Activated CD4-positive, alpha-beta T cell treated with anti-CD3 and anti-CD28 coated beads for 36 hours (primary cell): ENCODE measurements at places on chromosomes 6 and 20. TPM values are rescaled to one million over a fixed set of nuclear protein-coding genes. Genes with fewer than 3 reads are reported as not detected.

DNA sequence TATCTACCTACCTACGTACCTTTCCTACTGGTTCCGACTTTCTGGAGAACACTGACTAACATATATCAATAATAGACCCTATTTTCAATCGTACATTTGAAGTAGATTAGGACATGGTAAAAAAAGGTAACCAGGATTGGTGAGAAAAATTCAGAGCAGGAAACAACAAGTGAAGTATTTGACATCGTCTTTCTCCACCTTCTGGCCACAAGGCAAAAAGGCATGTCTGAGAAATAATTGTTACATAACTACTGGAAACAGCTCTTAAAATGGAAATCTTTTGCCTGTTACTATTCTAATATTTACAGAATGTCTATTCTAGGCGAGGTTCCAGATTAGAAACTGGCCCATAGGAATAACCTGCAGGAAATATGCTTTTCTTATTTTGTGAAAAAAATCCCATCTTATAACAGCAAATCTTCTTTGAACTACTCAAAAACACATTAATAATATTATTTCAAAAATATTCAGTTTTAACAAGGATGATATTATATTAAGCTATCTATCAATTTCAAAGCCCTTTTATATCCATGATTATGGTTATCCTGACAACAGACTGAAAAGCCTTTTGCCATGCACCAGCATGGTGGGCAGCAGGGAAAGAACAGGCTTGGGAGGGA, 80.8 kb downstream of the RCAN2 start:
- no peak overlapping the region for H3K4me3 ChIP-seq
- no peak overlapping the region for H3K27ac ChIP-seq
- peak; percentile 22 for DNase-seq
- no peaks in the 10 kb centered on the region for H3K36me3 ChIP-seq
- peaks cover 5% of the 10 kb centered on the region for H3K27me3 ChIP-seq

- no peak overlapping the region for H3K4me3 ChIP-seq
- no peak overlapping the region for H3K27ac ChIP-seq
- H3K27me3 ChIP-seq = peaks cover 8% of the 10 kb centered on the region
- no peak for DNase-seq
Observed at GRCh38 chr6:47008397-47008763, 33.8 kb downstream of the ADGRF1 start.

DNA sequence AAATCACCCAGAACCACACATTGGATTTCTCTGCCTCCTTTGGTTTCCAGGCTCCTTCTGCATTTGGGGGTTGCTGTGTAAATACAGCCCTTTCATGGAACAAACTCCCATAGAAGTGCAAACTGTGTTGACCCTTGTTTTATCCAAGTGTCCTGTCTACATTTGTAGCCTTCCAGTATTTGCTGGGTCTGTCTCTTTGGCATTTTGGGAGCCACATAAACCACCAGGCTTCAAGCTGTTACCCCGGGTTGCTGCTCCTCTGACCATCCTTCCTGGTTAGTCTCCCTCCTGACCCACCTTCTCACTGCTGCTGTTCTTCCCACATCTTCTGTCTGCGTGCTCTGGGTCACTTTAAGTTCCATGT, 7.6 kb upstream of the MTHFD1L start:
- H3K4me1 ChIP-seq = peaks cover 17% of the 10 kb centered on the region
- no peaks in the 10 kb centered on the region for H3K36me3 ChIP-seq
- peaks cover 12% of the 10 kb centered on the region for H3K27me3 ChIP-seq
- H3K27ac ChIP-seq = no peak overlapping the region

DNA sequence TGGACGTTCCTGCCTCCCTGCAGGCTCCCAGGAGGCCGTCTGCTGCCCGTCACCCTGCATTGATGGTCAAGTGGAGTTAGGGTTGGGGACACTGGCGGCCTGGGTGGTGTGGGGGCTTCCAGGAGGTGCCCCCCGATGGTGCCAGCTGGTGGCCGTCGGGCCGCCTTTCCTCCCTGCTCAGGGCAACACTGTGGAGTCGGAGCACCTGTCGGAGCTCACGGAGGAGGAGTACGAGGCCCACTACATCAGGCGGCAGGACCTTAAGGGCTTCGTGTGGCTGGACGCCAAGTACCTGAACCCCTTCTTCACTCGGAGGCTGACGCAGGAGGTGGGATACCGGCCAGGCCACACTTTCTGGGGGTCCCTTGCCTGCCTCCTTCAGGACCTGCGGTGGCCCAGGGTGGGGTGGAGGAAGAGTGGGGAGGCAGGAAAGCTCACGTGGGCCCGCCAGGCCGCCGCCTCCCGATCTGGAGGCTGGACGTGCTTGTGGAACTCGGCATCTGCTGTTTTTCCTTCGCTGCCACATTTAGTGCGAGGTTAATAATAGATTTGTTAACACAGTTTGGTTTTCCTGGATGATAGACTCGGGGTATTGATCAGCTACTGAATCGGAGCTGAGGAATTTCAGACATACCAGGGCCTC, 28.6 kb downstream of the SPATA2 start:
- no peaks in the 10 kb centered on the region for H3K27me3 ChIP-seq
- peaks cover 21% of the 10 kb centered on the region for H3K36me3 ChIP-seq
- H3K4me3 ChIP-seq = no peak overlapping the region
- H3K27ac ChIP-seq = no peak overlapping the region

DNA sequence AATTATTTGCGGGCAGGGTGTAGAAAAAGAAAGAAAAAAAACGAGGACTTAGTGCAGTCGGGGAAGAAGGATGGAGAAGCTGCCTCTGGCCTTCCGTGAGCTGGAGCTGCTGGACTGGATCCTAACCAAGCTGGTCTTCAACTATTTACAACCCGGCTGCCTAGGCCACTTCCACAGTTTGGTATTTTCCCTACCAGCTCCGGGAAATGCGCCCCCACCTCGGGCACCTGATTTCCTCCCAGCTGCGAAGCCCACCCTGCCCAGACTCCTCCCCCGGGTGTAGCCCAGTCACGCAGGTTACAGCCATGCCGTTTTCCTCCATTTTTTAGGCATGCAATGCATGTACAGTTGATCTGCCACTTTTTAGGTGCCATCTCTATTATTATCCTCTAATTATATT, 21.2 kb downstream of the THEMIS start:
- no peaks in the 10 kb centered on the region for H3K27me3 ChIP-seq
- DNase-seq = peak; percentile 47
- H3K36me3 ChIP-seq = peaks cover 19% of the 10 kb centered on the region
- H3K27ac ChIP-seq = peak overlapping the region; percentile 76
- peaks cover 78% of the 10 kb centered on the region for H3K4me1 ChIP-seq

DNA sequence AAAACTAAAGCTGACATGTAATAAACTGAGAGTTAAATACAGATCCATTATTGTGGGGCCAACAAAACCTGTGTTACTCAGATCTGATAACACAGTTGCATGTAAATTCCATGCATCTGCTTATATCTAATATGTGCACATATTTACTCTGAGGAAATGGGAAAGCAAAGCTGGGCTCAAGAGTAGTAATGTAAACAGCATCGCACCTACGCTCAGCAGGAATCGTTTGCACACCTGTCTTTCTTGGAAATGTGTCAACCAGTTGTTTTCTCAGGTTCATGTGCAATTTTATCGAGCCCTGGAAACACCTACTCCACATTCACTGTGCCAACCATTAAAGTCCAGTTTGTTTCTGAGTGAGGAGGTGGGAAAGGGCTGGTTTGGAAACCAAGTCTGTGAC, 80.3 kb upstream of the CNKSR3 start:
- no peaks in the 10 kb centered on the region for H3K36me3 ChIP-seq
- no peak overlapping the region for H3K27ac ChIP-seq
- no peak overlapping the region for H3K4me3 ChIP-seq
- no peak for DNase-seq
- no peaks in the 10 kb centered on the region for H3K27me3 ChIP-seq
- H3K4me1 ChIP-seq = no peaks in the 10 kb centered on the region

DNA sequence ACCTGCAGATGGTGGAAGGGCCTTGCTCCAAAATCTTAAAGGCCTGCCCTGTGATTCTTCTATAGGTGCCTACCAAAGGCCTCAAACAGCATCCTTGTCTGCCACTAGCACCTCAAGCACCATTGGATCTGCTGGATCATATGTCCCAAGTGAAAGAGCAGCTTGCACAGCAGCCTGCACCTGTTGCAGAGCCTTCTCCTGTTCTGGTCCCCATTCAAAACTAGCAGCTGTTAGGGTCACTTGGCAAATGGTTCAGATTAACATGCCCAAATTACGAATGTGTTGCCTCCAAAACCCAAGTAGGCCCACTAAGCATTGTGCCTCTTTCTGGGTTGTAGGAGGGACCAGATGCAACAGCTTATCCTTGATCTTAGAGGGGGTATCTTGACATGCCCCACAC, 99.6 kb upstream of the F13A1 start:
- DNase-seq = no peak
- peaks cover 12% of the 10 kb centered on the region for H3K27me3 ChIP-seq
- no peaks in the 10 kb centered on the region for H3K36me3 ChIP-seq
- no peaks in the 10 kb centered on the region for H3K4me1 ChIP-seq
- no peak overlapping the region for H3K4me3 ChIP-seq

DNA sequence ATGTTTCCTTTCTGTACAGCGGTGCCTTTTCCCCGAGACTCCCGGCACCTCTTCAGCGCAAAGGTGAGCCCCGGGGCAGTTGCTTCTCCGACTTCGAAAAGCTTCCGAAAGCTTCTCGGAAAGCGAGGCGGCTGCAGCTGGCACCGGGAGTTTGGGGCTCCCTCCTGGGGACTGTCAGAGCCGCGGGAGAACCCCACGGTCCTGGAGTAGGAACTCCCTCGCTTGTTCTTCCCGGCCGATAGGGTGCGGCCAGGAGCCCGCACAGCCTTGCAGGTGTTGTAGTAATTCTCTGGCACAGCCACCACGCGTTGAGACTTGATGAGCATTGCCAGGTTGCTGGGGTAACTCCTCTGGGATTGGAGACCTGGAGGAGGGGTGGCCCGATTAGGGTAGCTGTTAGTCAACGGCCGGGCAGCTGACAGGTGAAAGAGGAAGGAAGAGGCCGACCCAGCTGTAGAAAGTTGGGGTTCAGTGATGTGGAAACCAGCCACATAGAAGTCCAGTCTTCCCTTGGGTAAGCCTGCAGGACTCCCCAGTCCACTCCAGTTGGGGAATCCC, 721 bp downstream of the KDM1B start:
- H3K4me1 ChIP-seq = peaks cover 27% of the 10 kb centered on the region
- no peaks in the 10 kb centered on the region for H3K27me3 ChIP-seq
- DNase-seq = peak; percentile 67
- H3K4me3 ChIP-seq = peak overlapping the region; percentile 93
- H3K27ac ChIP-seq = peak overlapping the region; percentile 70

DNA sequence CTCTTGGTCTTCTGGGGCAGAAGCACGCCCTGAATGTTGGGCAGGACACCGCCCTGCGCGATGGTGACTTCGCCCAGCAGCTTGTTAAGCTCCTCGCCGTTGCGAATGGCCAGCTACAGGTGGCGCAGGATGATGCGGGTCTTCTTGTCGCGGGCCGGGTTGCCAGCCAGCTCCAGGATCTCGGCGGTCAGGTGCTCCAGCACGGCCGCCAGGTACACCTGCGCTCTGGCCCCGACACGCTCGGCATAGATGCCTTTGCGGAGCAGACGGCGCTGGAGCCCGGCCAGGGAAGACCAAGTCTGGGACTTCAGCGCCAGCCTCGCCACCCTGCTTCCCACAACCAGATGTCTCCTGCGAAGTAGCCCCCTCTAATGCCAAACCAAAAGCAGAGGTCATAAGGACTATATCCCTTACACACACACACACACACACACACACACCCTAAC, 8.0 kb upstream of the SLC17A3 start:
- H3K4me3 ChIP-seq = peak overlapping the region; percentile 76
- peak; percentile 68 for DNase-seq
- H3K4me1 ChIP-seq = peaks cover 3% of the 10 kb centered on the region

GRCh38 chr20:5569021-5569420, 181.2 kb upstream of the SHLD1 start:
- DNase-seq = peak; percentile 68
- H3K27ac ChIP-seq = peak overlapping the region; percentile 23
- H3K27me3 ChIP-seq = no peaks in the 10 kb centered on the region
- peaks cover 36% of the 10 kb centered on the region for H3K4me1 ChIP-seq

GRCh38 chr6:153103319-153103655, 27.8 kb downstream of the RGS17 start:
- H3K4me3 ChIP-seq = no peak overlapping the region
- no peak overlapping the region for H3K27ac ChIP-seq
- peaks cover 7% of the 10 kb centered on the region for H3K27me3 ChIP-seq
- DNase-seq = no peak
- no peaks in the 10 kb centered on the region for H3K36me3 ChIP-seq
- no peaks in the 10 kb centered on the region for H3K4me1 ChIP-seq

- H3K36me3 ChIP-seq = no peaks in the 10 kb centered on the region
- peaks cover 24% of the 10 kb centered on the region for H3K27me3 ChIP-seq
- no peak overlapping the region for H3K27ac ChIP-seq
- H3K4me3 ChIP-seq = no peak overlapping the region
- no peak for DNase-seq
Observed at GRCh38 chr20:16654858-16655535, 74.8 kb upstream of the SNRPB2 start.

GRCh38 chr6:25017932-25018567, 82.3 kb upstream of the RIPOR2 start:
- peak overlapping the region; percentile 74 for H3K27ac ChIP-seq
- peak; percentile 91 for DNase-seq
- no peaks in the 10 kb centered on the region for H3K27me3 ChIP-seq
- H3K4me3 ChIP-seq = peak overlapping the region; percentile 1
- H3K36me3 ChIP-seq = no peaks in the 10 kb centered on the region
- peaks cover 55% of the 10 kb centered on the region for H3K4me1 ChIP-seq

GRCh38 chr6:41442800-41443501, 103.2 kb upstream of the FOXP4 start:
- H3K36me3 ChIP-seq = no peaks in the 10 kb centered on the region
- peaks cover 8% of the 10 kb centered on the region for H3K27me3 ChIP-seq
- peaks cover 30% of the 10 kb centered on the region for H3K4me1 ChIP-seq
- peak; percentile 52 for DNase-seq

GRCh38 chr6:87105823-87106222, 10.9 kb upstream of the CGA start:
- no peak for DNase-seq
- no peaks in the 10 kb centered on the region for H3K36me3 ChIP-seq
- no peak overlapping the region for H3K4me3 ChIP-seq

DNA sequence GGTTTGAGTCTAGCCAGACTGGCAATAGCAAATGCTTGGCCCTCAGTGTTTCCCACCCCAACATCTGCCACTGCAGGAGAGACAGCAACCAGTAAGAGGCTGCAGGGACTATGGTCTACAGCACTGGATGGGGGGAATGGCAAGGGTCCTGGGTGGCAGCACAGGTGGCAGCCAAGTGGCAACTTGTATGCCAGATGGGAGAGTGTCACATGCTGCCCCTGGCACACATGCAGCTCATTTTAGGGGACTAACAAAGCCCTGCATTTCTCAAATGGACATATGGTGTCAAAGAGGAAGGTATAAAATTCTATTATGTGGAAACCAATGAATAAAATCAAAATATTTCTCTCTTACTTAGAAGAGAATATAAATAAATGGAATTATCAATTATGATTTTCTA, 298.7 kb upstream of the MARCKS start:
- H3K36me3 ChIP-seq = no peaks in the 10 kb centered on the region
- H3K4me1 ChIP-seq = no peaks in the 10 kb centered on the region
- peaks cover 5% of the 10 kb centered on the region for H3K27me3 ChIP-seq
- H3K27ac ChIP-seq = no peak overlapping the region
- no peak overlapping the region for H3K4me3 ChIP-seq

Gene LY6G6C
- total RNA-seq = not detected

DNA sequence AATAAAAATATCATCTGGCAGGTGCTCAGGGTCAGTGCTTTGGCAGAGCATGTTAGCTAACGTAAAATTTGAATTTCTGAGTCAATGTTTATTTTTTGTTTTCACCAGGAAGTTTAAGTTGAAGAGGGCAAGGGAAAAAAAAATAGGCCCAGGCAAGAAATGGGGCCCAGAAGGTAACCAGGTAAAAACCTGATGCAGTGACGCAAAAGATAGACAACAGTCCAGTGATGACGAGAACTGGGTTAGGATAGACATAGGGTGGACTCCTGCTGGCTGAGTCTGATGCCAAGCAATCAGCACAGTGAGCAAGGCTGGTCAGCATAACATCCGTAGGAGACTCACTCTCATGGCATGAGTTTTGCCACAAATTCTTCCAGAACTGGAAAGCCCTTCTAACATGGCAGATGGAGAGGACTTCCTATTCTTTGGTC, 42.2 kb downstream of the ZHX3 start:
- no peak overlapping the region for H3K27ac ChIP-seq
- peaks cover 3% of the 10 kb centered on the region for H3K36me3 ChIP-seq
- no peak overlapping the region for H3K4me3 ChIP-seq
